ENCODE measurements at places on chromosomes 6 and 20.
A peak's percentile ranks its signal among the peaks of the same experiment; 100 is the strongest.

DNA sequence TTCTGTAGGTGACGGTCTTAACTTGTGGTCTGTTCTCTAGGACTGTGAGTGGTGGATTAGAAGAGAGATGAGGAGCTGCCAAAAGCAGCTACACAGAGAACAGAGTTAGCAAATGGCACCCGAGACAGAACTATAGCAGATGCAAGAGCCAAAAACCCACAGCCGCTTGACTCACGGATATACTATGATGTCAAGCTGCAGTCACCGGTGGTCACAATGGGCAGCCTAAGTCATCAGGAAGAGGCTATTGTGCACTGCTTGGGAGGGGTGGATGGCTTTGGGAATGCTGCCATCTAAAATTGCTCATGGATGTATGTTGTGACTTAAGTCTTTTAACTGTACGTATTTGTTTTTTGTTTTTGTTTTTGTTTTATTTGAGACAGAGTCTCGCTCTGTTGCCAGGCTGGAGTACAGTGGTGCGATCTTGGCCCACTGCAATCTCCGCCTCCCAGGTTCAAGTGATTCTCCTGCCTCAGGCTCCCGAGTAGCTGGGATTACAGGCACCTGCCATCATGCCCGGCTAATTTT lies at the start of gene GTSF1L:
GTSF1L (minus strand) TSS at position 192 of the 528 bp plus-strand sequence. CDS start 308 bp downstream, outside the sequence.
- no peak for DNase-seq

DNA sequence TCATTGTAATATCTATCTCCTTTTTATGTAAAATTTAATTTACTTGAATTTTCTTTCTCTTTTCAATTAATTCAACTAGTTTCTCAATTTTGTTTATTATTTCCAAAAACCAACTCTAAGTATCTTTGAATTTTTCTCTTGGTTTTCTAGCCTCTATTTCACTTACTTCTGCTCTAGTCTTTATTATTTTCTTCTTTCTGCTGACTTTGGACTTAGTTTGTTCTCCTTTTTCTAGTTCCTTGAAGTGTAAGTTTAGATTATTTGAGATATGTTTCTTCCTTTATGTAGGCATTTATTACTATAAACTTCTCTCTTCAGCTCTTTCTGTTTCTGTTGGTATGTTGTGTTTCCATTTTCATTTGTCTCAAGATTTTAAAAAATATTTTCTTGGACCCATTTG lies 70.8 kb downstream of the TNFAIP3 start:
- no peak for DNase-seq

DNA sequence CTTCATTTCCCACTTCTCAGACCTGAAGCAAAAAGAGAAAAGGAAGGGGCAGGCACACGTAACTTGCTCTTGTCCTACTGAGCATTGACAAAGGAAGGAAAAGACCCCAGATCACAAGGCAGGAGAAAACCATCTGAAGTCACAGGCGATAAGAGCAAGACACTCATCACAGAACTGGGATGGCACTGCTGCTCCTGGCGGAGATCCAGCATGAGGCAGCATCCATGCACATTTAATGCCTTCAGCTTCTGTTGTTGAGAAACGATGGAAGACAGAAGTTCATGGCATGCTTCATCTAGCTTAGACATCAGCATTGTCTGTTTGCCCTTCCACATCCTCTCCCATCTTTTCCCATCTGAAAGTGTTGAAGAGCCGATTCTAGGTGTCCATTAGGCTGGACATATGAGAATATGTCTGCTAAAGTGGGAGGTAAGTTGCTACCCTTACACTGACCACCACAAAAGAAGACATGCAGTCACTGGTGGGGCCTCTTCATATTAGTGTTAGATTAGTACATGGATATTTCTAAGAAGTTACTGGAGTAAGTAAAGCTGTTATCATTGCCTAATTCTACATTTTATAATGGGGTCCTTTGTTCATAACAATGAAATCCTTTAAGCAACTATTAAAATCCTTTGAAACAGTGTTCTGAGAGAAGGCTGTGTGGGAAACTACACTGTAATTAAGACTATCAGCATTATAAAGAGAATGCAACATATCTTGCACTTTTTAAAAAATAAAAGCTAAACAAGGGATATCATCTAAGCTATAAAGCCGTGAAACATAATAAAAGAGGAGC lies 618.5 kb downstream of the C6orf118 start:
- DNase-seq: no peak

- no peak for DNase-seq
These were observed 30.2 kb downstream of the ISM1 start for GRCh38 chr20:13251106-13251903.

GRCh38 chr6:99560668-99561067 lies 7.8 kb downstream of the CCNC start:
- no peak for DNase-seq

DNA sequence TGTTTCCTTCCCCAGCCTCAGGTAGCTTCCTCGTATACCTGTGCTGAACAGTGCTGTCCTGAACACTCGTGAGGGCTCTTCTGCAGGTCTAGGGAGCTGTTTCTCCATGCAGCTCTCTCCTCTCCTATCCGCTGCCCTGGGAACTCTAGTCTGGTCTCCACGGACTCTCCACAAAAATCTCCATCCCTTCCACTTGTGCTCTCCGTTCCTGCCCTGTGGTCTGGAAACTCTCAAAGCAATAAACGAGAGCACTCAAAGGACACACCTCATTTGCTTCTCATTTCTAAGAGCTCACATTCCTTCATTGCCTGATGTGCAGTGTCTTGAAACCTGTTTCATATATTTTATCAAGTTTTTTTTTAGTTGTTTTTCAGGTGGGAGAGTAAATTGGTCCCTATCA lies 235.9 kb upstream of the RGS17 start:
- DNase-seq: no peak

GRCh38 chr20:51457533-51457932 lies 85.0 kb downstream of the NFATC2 start:
- no peak for DNase-seq

DNA sequence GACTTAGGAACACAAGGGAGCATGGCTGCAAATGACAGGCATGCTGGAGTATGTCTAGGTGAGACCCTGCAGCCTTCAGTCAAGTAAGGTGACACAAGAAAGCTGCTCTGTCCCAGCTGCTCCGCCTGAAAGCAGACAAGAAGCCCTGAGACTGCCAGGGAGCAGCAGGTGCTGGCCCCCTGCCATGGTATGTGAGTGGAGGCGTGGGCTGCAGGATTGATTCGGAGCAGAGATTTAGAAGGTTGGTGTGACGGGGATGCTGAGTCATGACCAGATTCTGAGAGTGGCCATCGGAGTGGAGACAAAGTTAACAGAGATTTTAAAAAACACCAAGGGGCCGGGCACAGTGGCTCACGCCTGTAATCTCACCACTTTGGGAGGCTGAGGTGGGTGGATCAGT lies 17.8 kb downstream of the LRP11 start:
- DNase-seq: no peak

GRCh38 chr6:36839749-36840431 lies 646 bp upstream of the CPNE5 start:
- DNase-seq: peak; percentile 24

GRCh38 chr20:46764068-46764467 lies 54.6 kb downstream of the SLC2A10 start:
- DNase-seq: no peak

DNA sequence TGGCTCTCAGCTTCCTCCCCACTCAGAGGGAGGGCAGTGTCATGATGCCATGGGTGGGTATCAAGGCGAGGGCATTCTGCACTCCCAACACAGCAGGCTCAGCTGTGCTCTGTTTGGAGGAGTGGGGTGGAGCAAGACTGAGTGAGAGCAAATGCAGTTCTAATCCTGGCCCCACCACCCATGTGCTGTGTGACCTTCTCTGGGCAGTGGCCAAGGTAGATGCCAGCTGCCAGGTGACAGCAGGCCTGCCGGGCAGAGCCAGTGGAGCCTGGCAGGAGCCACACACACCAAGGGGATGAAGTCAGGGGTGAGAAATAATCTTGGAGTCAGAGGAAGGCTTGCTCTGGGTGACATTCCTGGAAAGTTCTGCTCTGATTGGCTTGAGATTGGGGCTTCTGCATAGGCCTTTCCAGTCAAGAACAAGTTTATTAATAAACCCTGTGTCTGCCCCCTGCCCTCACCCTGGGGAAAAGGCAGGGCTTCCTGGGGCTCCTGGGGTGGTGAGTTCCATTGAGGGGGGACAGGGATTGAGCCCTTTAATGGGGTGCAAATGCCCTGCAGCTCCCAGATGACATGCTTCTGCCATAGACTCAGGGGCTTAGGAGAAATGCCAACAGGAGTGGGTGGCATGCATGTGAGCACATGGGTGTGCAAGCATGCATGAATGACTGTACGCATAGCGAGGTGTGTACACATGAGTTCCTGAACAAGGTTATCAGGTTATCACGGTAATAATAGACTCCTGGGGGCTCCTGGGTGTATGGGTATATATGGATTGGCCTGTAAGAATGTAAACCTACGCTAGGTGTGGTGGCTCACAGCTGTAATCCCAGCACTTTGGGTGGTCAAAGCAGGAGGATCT lies 134.2 kb downstream of the MRPL14 start:
- DNase-seq: no peak

DNA sequence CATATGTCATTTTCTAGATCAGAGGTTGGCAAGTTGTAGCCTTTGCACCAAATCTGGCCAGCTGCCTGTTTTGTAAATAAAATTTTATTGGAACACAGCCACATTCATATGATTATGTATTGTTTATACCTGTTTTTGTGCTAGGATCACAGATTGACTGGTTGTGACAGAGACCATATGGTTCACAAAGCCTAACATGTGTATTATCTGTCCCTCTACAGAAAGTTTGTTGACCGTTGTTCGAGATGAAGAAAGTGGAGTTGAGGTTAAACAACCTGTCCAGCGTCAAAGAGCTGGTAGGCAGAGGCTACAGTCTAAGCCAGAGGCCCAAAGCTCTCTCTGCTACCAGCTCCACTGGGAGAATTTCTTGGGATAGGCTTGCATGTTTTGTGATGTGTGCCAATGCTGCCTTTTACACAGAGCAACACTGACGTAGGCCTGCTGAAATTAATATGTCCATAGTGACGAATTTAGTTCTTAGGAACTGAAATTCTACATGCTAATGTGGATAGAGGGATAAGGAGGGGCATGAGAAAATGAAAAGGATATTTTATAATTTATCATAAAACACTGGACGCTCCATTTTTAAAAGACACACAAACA lies 11.7 kb upstream of the IGF2R start:
- DNase-seq: no peak

DNA sequence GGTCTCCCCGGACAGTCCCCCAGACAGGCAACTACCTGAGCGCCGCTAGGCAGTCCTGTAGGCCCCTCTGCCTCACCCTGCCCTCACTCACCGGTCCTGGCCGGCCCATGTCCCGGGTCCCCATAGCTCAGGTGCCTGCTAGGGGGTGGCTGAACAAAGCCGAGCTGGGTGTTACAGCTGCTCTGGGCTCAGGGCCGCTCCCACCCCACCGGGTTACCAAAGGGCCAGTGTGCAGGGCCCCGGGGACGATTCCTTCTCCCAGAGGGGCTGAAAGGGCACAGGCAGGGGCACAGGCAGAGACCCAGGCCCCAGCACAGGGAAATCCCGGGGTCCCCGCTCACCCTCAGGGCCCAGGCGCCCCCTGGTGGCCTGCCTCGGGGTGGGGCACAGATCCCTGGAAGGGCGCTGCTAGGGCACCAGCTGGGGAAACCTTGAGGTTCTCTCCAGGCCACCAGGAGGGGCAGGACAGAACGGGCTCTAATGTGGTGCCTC lies 118.4 kb downstream of the GRM4 start:
- DNase-seq: peak; percentile 49

DNA sequence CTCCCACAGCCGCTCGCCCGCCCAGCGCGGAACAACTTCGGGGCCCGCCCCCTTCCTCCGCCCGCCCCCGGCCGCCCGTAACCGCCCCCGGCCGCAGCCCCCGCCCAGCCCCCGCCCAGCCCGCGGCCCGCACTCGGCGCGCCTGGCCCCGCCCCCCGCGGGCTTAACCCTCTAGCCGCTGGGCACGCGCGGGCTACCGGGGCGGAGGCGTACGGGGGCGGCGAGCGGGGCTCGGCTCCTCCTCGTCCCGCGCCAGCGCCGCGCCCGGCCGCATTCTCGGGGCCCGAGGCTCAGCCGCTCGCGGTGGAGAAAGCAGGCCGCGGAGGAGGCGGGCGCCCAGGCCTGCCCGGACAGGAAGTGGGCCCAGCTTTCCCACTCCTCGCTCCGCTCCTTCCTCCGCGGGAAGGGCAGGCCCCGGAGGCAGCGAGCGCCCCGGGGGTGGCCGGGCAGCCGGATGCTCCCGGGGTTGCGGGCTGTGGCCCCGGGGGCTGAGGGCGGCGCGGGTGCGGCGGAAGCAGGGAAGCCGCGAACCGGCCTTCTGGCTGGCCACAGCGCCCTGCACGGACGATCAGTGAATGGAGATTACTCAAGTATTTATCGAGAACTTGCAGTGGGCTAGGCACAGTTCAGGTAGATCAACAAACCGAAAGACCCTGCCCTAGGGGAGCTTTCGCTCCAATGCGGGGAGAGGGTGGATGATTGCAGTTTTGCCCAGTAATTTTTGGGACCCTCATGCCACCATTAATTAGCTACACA lies at the start of gene TRAM2:
TRAM2 (minus strand) TSS at position 39 of the 756 bp plus-strand sequence. CDS start 145 bp downstream, outside the sequence.
- DNase-seq: peak; percentile 74

- DNase-seq: no peak
These were observed 1.7 kb downstream of the MUCL3 start for GRCh38 chr6:30942338-30943060.

DNA sequence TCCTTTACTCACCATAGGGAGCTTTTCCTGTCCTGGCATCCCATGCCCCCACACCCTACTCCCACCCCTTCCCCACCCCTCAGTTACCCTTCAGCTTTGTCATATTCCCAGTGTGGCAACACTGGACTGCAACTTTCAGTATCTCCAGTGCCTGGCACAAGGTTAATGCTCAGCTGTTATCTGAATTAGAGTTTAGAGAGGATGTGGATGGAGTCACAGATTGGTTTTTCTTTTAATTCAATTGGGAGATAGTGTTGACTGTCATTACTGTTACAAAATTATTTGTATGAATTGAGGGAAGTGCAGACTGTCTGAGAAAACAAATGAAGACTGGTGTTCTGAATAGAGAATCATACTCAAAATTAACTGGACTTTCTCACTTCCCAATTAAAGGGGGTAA lies 89.9 kb downstream of the TULP4 start:
- DNase-seq: no peak

DNA sequence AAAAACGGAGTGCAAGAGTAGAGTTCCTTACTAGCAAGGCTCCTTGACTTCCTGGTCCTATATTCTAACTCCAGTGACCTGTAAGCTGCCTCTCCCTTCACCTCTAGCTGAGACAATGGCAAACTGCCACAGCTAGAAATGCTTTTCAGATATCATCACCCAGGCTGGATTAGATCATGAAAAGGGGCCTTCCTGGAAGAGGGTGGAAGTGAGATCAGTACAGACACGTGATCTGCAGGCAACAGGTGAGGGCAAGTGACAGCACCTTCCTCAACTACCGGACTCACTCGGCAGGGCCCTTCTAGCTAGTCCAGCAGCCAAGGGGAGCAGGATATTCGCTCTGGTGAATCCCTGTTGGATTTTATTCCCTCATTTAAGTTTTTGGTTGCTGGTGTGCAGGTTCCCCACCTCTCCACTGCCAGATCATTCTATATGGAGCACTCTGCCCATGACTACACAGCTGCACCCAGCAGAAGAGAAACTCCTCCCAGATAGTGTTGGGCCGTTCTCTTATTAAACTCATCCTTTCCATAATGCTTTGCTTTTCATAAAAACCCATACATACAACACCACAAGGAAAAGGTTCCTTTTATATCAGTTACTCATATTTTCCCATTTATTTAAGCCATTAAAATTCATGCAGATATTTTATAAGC lies 26.4 kb upstream of the FAM83C start:
- DNase-seq: no peak
